Stimulated activated CD8-positive, alpha-beta memory T cell treated with anti-CD3 and anti-CD28 coated beads, Interleukin-7, amount 100 ng/mL, for 1 hour (primary cell): ENCODE measurements at places on chromosomes 2 and 18.

GRCh38 chr2:159209341-159210306, 76.9 kb downstream of the WDSUB1 start:
- DNase-seq = no peak

DNA sequence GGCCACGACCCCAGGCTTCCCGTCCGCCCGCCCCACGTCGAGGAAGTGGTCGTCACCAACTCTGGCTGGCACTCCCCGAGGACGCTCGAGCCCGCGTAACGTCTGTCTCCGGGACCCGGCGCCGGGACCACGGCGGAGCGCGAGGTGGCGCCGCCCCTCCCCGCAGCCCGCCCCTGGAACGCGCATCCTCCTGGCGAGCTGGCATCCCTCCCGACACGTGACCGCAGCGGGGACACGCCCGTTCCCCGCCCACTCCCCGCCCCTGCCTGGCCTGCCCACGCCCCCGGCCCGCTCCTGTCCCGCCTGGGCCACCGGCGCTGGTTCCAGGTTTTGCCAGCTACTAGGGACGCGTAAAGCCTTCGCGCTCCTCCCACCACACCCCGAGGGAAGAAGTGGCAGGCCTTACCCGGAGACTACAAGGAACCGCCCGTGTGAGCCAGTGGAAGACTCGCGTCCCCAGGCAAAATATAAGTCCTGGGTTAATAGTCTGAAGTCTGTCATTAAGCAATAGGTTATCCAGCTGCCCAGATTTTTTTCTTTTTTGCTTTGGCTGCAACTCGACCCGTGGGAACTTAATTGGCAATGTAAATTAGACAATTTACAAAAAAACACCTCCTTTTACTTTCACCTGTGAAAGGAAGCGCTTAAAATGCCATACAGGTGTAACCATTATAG, at the start of gene OSBPL1A:
OSBPL1A (minus strand) TSS at position 131 of the 675 bp plus-strand sequence. CDS start 20,291 bp downstream, outside the sequence.
- peak; percentile 49 for DNase-seq

DNA sequence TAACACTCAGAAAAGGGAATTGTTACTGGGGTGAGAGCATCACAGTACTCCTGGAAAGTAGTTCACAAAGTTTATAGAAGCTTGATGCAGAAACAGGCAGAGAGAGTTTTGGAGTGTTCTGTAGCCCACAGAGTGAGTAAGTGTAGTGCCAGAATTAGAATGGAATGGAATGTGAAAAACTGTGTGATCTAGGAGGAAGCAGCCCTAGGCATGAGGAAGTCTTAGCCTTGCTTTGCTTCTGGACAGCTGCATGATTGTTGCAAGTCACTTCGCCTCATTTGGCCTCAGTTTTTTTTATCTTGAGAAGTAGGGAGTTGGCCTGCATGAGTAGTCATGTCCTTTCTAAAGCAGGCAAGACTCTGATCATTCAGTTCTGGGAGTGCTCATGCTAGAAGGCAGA, 10.9 kb downstream of the SERPINB12 start:
- no peak for DNase-seq

- no peak for DNase-seq
Observed at GRCh38 chr2:112848833-112849232, 12.3 kb upstream of the IL1B start.

- DNase-seq = no peak
Observed at GRCh38 chr2:38057651-38058410, 18.1 kb downstream of the CYP1B1 start.

DNA sequence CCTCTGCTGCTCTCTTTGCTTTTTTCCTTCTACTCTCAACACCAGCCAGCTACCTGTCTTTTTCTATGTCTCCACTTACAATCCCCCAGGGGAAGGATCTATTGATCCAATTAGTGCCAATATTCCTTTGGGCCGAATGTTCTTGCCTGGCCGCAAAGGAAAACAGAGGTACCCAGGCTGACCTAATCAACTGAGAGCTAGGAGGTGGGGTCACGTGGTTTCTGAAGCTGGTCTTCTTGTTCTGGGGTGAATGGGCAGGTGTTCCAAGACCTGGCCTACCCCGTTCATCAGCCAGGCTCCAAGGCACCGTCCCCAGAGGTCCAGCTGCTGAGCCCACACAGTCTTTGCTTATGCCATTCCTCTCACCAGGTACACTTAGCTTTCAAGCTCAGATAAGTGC, 65.5 kb upstream of the EPAS1 start:
- DNase-seq = no peak

GRCh38 chr18:23924813-23925212, 89.7 kb upstream of the TTC39C start:
- no peak for DNase-seq

- no peak for DNase-seq
Observed at GRCh38 chr2:190916829-190917228, 36.2 kb downstream of the GLS start.

GRCh38 chr2:159605441-159606178, 10.7 kb downstream of the BAZ2B start:
- no peak for DNase-seq

GRCh38 chr2:17475286-17475685, 43.0 kb downstream of the RAD51AP2 start:
- no peak for DNase-seq

GRCh38 chr2:73611867-73612266, 30.4 kb downstream of the NAT8 start:
- no peak for DNase-seq

GRCh38 chr2:136479696-136480095, 285.6 kb upstream of the THSD7B start:
- no peak for DNase-seq

DNA sequence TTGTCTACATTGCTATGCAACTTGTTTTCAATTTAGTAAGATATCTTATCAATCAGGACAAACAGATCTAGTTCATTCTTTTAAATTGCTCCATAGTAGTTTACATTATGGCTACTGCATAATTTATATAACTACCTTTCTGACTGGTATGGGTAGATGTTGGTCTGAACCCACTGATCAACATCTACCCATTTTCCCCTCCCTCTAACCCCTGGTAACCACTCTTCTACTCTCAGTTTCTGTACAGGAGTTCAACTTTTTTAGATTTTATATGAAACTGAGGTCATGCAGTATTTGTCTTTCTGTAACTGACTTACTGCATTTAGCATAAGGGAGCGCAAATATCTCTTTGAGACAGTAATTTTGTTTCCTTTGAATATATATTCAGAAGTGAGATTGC, 73.2 kb downstream of the ITSN2 start:
- no peak for DNase-seq

GRCh38 chr2:179449010-179449409, 184.4 kb upstream of the SESTD1 start:
- no peak for DNase-seq

DNA sequence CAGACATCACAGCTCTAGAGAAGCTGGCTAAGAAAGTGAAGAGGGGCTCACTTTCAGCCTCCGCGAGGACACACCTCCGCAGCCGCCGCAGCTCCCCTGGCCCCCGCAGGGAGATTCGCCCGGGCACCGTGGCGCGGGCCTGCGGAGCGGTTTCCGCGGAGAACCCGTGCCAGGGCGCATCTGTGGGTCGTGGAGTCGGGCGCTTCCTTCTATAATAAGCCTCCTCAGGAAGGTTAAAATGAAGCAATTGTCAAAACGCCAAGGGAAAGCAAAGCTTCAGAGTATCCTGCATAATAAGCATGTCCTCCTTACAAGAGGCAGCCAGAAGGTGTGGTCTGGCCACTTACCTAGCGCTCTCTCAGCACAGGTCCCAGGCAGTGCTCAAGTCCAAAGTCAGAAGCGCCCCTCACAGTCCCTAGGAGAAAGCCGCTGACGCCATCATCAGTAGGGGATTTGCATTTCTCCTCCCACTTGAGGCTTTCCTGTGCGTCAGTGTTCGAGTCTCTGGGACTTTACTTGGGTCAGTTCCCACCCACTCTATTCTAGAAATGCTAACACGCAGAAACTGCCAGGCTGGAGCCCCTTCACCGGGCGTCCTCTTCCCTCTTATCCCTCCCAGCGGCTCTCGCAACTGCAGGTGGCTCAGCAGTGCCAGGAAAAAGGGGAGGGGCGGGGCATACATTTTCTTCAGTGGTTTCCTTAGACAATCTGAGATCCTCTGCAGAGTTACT, at the start of gene STAT4:
STAT4 (minus strand) TSS at position 395 of the 731 bp plus-strand sequence. CDS start 2,791 bp downstream, outside the sequence.
- DNase-seq = peak; percentile 57

GRCh38 chr2:144941743-144942488, 422.0 kb upstream of the ZEB2 start:
- DNase-seq = no peak

- DNase-seq = no peak
Observed at GRCh38 chr2:112184121-112184520, 45.9 kb downstream of the FBLN7 start.

DNA sequence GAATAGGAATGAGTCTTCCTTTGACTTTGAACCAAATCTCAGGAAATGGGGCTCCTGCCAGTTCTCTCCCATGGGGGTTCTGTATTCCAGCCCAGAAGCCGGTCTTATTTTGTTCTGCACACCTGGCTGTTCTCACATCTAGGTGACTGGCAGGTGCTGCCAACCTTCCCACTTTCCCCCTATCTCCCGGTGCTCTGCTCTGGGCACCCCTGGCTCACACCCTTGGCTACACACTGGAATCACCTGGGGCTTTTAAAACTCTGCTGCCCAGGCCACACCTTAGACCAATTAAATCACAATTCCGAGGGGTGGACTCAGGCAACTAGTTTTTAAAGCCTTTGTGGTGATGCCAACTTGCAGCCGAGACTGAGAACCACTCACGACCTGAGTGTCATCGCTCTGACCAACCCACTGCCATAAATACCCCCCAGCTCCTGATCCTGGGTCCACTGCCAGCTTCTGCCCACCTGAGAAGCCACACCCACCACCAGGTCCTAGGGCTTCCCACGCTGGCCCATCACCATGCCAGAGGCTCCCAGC, 69.2 kb downstream of the KCNF1 start:
- no peak for DNase-seq

GRCh38 chr2:104249629-104250028, 604.3 kb upstream of the POU3F3 start:
- DNase-seq = no peak
